ENCODE measurements at places on chromosomes 6 and 20.

GRCh38 chr20:33624399-33624798 lies 37.7 kb upstream of the C20orf144 start:
- DNase-seq: no peak

GRCh38 chr6:32082478-32082877 lies 26.7 kb downstream of the TNXB start:
- DNase-seq: no peak

DNA sequence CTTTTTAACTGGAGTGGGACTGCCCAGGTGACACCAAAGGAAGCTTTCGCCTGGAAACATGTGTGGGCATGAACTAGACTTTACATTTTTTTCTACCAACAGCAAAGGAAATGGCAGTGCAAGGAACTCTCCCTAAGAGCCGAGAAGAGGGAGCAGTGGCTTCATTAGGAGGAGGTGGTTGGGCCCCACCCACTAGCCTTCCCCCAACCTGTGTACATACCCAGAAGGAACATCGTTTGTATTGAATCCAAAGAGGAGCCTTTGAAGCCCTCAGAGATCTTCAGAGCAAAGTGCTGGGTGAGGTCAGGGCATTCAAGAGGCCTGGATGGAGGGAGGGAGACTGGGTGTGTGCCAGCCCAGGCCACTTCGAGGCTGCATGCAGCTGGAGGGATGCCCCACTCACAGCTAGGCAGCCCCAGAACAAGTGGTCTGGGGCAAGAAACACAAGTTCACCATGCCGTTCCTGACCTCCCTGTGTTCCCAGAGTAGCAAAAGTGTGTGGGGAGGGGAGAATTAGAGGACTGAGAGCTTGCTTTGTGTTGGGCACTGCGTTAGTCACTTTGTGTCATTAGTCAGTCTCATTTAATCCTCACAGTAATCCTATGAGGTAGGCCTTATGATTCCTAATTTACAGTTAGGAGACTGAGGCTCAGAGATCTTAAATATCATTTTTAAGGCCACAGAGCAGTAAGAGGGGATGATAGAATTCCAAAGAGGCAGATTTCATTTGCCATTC lies 191.6 kb upstream of the SUPT3H start:
- no peak for DNase-seq

DNA sequence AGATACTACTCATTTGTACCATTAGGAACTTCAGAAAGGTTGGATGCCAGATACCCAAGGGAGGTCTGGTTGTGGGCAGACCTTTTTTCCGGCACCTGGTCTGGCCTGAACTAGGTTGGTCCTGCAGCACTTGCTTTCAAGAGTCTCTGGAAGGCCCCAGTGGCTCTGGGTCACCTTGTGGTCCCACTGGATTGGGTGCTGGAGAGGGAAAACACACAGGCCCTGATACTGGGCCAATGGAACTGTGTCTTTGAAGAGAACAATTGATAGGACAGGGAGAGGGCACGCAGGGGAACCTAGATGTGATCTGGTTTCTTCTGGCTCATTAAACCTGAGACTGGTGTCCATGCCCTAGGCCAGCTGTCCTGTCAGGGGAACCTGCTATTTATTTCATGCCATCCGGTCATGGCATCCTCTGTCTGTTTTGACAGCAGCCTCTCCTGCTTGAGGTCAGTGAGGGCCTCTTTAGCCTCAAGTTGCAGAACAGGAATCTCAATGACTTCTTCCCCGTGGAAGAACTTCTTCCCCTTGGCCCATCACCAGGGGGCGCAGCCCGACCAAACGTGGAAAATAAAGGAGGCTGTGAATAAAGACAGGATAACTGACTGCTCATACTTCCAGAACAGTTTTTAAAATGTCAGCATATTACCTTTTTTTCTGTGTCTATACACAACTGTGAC lies 25.0 kb downstream of the TAF8 start:
- no peak for DNase-seq

GRCh38 chr6:41976794-41977484 lies 35.3 kb upstream of the CCND3 start:
- DNase-seq: peak; percentile 23

DNA sequence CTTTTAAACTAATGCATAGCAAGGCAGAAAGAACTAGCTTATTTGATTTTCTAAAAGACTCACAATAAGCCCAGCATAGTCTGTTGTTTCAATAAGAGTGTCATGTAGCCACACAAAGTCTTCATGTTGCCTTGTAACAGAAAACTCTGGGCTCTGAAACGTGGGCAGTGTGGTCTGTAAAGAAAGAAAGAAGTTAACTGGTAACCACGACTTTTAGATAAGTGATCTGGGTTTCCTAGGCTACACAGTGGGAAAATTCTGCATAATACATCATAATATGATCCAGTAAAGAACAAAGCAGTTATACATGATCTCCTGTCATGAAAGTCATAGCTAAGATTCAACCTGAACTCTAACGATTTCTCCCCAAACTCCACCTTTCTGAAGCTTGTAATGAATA lies 13.3 kb downstream of the SNX5 start:
- DNase-seq: no peak

- DNase-seq: no peak
These were observed 688.2 kb downstream of the TBC1D32 start for GRCh38 chr6:120646101-120646500.

DNA sequence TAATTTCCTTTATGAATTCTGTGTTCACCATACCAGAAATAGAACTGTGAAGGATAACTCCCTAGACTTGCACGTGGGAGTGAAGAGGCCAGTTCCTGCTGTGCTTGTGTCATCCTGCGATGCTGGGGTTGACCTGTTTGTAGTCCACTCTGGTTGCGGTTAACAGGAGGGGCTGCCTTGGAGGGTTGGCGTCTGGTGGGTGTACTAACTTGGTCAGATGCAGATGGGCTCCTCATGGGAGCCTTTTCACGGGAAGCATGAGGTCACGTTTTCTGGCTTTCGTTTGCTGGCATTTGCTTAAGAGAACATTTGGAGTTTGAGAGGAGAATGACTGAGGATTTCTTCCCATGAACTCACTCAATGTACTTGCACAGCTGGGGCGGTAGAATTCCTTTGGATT lies 41.2 kb downstream of the IGF2R start:
- DNase-seq: peak; percentile 100

- DNase-seq: peak; percentile 87
These were observed 50.6 kb downstream of the LAMA4 start for GRCh38 chr6:112203577-112204349.

DNA sequence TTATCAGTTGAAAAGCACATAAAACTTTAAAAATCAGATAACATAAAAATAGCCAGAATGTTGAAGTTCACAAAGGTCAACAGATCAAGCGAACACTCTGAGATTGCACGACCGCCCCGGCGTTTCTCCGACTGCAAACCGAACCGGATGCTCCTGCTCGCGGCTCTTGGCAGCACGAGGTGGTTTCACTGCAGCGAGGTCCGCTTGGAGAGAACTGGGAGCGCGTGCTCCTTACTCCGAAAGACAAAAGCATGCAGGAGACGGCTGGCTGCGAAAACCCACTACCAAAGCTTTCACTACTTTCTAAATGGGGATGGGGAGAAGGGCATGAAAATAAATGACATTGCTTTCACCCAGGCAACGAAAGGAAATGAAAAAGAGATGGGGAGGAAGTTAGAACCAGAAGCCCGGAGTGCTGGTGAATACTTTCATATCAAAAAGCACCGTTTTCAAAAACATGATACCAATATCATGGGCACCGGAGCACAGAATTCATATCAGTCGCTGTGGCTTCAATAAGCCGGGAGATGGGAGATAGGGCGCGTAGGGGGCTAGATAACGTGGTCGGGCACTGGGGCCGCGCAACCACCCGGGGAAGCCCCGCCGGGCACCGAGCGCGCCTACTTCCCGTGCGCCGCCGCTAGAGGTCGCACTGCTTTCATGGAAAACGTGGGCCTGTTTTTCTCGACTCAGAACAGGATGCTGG lies 8.3 kb upstream of the ANKRD60 start:
- DNase-seq: no peak

DNA sequence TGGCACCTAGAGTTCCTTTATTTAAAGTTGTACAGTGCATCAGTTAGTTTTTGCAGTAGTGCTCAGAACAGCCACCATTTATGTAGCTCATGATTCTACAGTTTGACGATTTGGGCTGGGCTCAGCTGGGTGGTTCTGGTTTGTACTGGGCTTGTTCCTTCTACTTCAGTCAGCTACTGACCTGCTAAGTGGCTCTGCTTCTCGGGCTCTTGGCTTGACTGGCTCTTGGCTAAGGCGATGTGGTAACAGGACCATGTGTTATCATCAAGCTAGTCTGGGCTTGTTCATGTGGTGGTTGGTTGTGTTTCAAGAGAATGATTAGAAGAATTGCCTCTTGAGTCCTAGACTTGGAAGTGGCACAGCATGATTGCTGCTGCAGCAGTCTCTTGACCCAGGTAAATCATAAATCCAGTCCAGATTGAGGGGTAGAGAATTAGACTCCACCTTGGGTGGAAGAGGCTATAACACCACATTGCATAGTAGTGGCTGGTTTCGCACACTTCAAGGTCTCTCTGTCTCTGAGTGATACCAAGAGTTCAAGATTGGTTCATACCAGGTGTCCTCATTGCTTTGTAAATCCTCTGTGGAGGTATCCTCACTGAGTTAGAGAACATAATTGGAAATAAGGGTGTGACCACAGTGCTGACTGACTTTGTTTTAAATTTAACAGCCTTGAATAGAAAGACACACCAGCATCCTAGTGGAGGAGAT lies 253.0 kb downstream of the ARID1B start:
- DNase-seq: no peak

GRCh38 chr6:130794738-130795137 lies 32.5 kb upstream of the SMLR1 start:
- no peak for DNase-seq

GRCh38 chr6:40802481-40802880 lies 215.3 kb upstream of the LRFN2 start:
- no peak for DNase-seq

GRCh38 chr20:44123874-44124535 lies 63.0 kb downstream of the JPH2 start:
- no peak for DNase-seq

GRCh38 chr6:558959-559358 lies 97.9 kb downstream of the HUS1B start:
- DNase-seq: no peak

DNA sequence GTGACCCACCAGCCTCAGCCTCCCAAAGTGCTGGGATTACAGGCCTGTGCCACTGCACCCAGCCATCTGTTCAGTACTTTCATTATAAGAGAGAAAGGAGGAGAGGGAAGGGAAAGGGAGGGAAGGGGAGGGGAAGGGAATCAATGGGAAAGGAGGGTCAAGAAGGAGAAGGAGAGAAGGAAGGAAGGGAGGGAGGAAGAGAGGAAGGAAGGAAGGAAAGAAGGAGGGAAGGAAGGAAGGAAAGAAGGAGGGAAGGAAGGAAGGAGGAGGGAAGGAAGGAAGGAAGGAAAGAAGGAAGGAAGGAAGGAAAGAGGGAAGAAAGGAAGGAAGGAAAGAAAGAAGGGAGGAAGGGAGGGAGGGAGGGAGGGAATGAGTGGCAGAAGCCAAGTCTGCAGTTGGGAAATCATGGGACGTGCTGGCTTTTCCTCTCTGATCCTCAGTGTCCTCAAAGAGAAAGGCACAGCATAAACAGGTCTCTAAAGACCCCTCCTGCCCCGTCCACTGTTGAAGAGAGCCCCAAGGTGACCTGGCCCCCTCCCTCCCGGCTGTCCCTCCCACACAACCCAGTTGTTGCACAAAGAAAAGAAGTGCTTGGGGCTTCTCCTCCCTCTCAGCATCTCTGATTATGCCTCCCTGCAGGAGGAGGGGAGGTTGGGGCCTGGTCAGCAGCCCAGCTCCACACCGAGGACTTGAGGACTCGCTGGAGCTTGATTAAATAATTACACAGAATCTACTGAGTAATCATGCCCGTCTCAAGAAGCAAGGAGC lies 69.1 kb upstream of the TOP1 start:
- DNase-seq: no peak

- no peak for DNase-seq
These were observed 76.8 kb upstream of the ARMC2 start for GRCh38 chr6:108771421-108771820.

DNA sequence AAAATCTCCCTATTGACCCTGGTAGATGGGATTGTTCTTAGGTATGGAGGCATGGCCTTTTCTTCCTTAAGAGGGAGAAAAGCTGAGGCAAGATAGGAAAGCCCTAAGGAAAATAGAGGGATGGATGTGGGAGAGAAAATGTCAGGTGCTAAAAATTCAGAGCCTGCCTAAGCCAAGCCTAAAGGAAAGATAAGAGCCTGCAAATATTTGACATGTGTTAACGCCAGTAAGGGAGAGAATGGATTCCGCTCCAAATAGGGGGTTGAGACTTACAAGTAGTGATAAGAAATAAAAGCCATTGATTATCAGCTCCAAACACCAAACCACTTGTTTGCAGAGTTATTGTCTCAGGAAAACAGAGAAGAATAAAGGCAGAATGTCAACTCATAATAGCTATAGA lies 533.6 kb downstream of the PTPRT start:
- DNase-seq: no peak

DNA sequence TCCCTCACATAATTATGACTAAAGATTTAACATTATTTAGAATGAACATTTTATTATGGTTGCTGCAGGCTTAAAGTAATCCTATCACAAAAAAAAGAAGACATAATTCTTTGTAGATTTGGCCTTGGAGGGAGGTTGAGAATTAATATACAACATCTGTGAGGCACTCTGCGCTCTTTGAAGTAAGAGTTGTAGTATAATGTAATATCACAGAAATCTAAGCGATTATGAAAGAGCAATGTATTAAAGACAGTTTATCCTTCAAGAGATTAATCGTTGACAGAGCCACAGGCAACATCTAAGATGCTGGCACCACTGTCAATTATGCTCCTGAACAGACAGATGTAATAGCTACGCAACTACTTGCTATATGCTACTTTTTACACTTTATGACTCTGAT lies 946.8 kb downstream of the GRIK2 start:
- DNase-seq: no peak

GRCh38 chr6:109298605-109299264 lies 83.5 kb downstream of the CD164 start:
- no peak for DNase-seq

DNA sequence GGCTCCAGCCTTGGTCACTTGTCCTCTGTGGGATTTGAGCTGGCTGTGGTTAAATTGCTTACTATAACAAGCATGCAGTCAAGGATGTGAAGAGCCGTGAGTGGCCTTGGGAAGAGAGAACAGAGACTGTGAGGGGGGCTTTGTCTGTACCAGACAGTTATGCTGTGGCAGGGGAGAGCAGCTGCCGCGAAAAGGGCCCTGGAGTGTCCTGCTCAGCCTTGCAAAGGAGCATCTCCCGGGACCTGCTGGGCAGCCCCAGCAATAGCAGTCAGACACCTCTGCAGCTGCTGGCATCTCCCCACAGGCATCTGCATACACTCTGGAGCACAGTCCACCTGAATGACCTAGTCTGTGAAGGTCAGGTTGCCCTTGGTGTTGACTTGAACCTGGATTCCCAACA lies 6.3 kb downstream of the EBF4 start:
- no peak for DNase-seq

- DNase-seq: no peak
These were observed 175.9 kb downstream of the PLCB4 start for GRCh38 chr20:9244811-9245210.
